ENCODE measurements at places on chromosomes 3 and 15. TPM values are rescaled to one million over a fixed set of nuclear protein-coding genes. Genes with fewer than 3 reads are reported as not detected.

The ROBO2 gene
- total RNA-seq, result 1.0 TPM

The CLDN18 gene
- total RNA-seq, result under 0.01 TPM

The CPA3 gene
- total RNA-seq, result not detected

The TRPM1 gene
- not detected for total RNA-seq

The CLRN1 gene
- total RNA-seq, result not detected

The RGMA gene
- total RNA-seq, result 5.4 TPM

The MAGEL2 gene
- total RNA-seq, result 0.50 TPM

The BSN gene
- 0.17 TPM for total RNA-seq

The ACOX2 gene
- 26.5 TPM for total RNA-seq

The PLCH1 gene
- 0.17 TPM for total RNA-seq

The FSIP1 gene
- total RNA-seq, result 1.6 TPM

The AGBL1 gene
- total RNA-seq, result not detected

The FOXL2NB gene
- total RNA-seq, result not detected

The ARL14 gene
- not detected for total RNA-seq

The CSK gene
- total RNA-seq, result 30.9 TPM

The SKOR1 gene
- 0.15 TPM for total RNA-seq
